ENCODE measurements at places on chromosomes 7 and 10.

GRCh38 chr10:124888262-124888661, 53.7 kb upstream of the ZRANB1 start:
- H3K4me1 ChIP-seq: peaks cover 6% of the 10 kb centered on the region
- no peak overlapping the region for H3K27ac ChIP-seq
- no peak for DNase-seq
- no peaks in the 10 kb centered on the region for H3K36me3 ChIP-seq

DNA sequence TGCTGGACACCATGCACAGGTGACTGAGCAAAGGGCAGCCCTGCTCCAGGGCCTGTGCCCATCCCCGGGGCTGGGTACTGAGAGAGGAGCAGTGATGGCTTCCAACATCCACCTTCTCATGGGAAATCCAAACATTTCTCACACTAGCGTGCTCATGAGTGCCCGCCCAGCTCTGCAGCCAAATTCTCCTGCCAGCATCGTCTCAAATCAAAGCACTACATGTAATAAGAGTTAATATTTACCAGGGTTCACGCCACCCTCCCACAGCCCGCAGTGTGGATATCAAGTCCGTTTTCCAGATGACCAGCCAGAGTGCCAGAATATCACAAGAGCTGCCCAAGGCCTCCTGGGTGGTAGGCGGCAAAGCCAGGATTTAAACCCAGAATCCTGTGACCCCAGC, 12.1 kb downstream of the IL15RA start:
- no peak overlapping the region for H3K4me3 ChIP-seq
- H3K36me3 ChIP-seq: peaks cover 4% of the 10 kb centered on the region
- no peak for DNase-seq

DNA sequence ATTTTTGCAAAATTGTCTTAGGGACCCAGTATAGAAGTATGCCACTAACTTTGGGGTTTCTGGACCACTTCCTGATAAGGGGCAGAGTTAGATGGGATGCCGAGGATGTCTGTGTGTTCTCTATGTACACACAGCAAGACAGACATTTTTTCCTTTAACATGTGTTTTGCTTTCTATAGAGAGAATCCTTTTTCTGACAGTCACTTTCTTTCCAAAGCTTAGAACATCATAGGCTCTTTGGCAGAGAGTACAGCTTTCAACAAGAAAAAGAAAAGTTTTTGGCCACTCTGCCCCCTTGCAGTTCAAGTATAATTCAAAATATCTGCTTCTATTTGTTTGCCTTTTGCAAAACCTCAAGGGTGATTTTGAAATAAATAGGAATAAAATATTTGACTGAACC, 44.1 kb downstream of the PAPSS2 start:
- H3K27me3 ChIP-seq: no peaks in the 10 kb centered on the region
- no peaks in the 10 kb centered on the region for H3K36me3 ChIP-seq
- H3K27ac ChIP-seq: no peak overlapping the region

- no peak for DNase-seq
- H3K27me3 ChIP-seq: no peaks in the 10 kb centered on the region
- H3K36me3 ChIP-seq: peaks cover 57% of the 10 kb centered on the region
- no peak overlapping the region for H3K27ac ChIP-seq
Measured at GRCh38 chr10:98235846-98236245, 32.1 kb downstream of the LOXL4 start.

- peak; percentile 55 for DNase-seq
- peak overlapping the region; percentile 78 for H3K4me3 ChIP-seq
- peaks cover 6% of the 10 kb centered on the region for H3K36me3 ChIP-seq
- H3K27ac ChIP-seq: peak overlapping the region; percentile 85
- H3K27me3 ChIP-seq: no peaks in the 10 kb centered on the region
- H3K4me1 ChIP-seq: peaks cover 12% of the 10 kb centered on the region
Measured at GRCh38 chr10:92238586-92239098, 52.2 kb downstream of the CPEB3 start.

DNA sequence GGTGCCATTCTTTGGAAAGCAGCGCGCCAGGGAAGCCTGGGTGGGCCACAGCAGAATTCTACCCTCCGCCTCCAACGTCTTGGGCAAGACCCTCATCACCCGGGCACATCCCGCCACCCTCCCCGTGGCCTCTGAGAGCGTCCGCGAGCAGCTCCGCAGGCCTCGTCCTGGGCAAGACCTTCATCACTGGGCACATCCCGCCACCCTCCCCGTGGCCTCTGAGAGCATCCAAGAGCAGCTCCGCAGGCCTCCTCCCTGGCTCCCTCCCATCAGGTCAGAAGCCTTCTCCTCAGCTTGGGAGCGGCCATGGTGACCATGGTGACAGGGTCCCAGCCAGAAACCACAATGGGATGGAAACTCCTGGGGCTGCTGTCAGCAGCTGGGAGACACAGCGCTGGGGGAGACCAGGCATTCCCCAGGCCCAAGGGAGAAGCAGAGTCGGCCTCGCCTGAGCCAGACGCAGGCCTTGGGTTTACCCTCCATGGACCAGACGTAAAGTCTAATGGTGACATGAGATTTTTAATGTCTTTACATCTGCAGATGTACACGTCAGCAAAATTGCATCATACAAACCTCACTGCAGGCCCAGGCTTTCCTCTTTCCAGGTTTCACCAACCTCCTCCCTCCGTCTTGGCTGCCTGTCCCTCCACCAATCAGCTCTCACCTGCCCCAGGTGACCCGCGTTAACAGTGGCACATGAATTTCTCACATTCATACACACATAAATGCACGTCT, 55.1 kb upstream of the PPP2R2D start:
- H3K4me1 ChIP-seq: no peaks in the 10 kb centered on the region
- peaks cover 12% of the 10 kb centered on the region for H3K27me3 ChIP-seq
- H3K4me3 ChIP-seq: no peak overlapping the region

DNA sequence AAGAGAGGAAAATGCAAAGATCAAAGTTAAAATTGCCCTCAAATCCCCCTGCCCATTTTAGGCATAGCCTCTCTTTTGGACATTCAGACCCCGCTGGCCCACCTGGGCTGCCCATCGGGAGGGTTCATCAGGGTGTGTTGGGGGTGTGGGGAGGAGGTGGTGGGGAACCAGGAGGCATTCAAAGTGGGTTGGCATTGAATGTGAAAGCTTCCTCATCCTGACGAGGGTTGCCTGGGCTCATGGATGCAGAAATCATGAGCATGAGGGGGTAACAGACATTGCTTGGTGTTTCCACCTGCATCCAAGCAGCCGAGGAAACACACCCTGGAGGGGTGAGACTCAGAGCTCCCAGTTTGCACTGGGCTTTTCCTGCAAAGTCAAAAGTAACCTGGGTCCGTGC, 20.6 kb downstream of the BTBD16 start:
- no peaks in the 10 kb centered on the region for H3K36me3 ChIP-seq
- H3K27me3 ChIP-seq: no peaks in the 10 kb centered on the region
- H3K27ac ChIP-seq: no peak overlapping the region
- H3K4me3 ChIP-seq: no peak overlapping the region
- DNase-seq: no peak
- no peaks in the 10 kb centered on the region for H3K4me1 ChIP-seq

- peaks cover 11% of the 10 kb centered on the region for H3K27me3 ChIP-seq
- no peak overlapping the region for H3K27ac ChIP-seq
- no peak for DNase-seq
- H3K4me3 ChIP-seq: no peak overlapping the region
- H3K4me1 ChIP-seq: peaks cover 12% of the 10 kb centered on the region
Measured at GRCh38 chr10:30389543-30389942, 40.5 kb upstream of the MTPAP start.

- H3K4me1 ChIP-seq: no peaks in the 10 kb centered on the region
- H3K27me3 ChIP-seq: no peaks in the 10 kb centered on the region
- H3K36me3 ChIP-seq: no peaks in the 10 kb centered on the region
- no peak for DNase-seq
Measured at GRCh38 chr7:79377097-79377496, 76.4 kb downstream of the MAGI2 start.

- no peaks in the 10 kb centered on the region for H3K4me1 ChIP-seq
- H3K27me3 ChIP-seq: no peaks in the 10 kb centered on the region
- no peaks in the 10 kb centered on the region for H3K36me3 ChIP-seq
- no peak overlapping the region for H3K27ac ChIP-seq
Measured at GRCh38 chr7:69502358-69502757, 95.9 kb upstream of the AUTS2 start.

DNA sequence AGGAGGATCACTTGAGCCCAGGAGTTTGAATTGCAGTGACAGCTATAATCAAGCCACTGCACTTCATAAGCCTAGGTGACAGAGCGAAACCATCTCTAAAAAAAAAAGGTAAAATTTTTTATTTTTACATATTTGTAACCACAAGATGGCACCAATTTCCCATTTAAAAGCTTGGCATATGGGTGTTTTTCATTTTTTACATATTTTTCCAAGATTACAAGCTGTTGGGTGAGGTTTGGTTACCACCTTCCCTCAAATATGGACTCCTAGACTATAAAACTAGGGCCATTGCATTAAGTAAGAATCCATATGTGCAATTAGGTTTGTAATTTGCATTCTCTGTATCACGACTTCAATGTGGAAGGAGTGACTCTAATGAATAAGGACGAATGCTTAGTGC, 129.3 kb upstream of the ACBD5 start:
- H3K4me3 ChIP-seq: no peak overlapping the region
- no peak overlapping the region for H3K27ac ChIP-seq
- no peak for DNase-seq
- H3K36me3 ChIP-seq: no peaks in the 10 kb centered on the region

- H3K4me3 ChIP-seq: no peak overlapping the region
- H3K4me1 ChIP-seq: peaks cover 56% of the 10 kb centered on the region
- no peaks in the 10 kb centered on the region for H3K27me3 ChIP-seq
- no peaks in the 10 kb centered on the region for H3K36me3 ChIP-seq
Measured at GRCh38 chr7:22561321-22561811, 61.4 kb upstream of the STEAP1B start.

DNA sequence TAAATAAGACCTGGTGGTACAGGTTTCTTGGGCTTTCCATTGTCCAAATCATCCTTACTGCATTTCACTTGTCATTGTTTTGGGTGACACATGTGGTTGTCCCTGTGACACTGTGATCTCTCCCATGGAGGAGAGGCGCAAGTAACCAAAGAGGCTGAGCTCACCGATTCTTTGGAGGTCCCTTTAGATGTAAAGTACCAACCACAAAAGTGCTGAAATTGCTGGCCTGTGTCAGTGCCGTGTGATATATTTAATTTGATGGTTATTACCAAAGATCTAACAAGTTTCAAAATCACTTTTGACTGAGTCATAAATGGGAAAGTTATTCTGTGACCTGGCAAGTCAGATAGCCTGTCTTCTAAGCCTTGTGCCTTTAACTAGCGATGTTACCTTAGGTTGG, 19.4 kb downstream of the MCM10 start:
- H3K36me3 ChIP-seq: no peaks in the 10 kb centered on the region
- no peak for DNase-seq

DNA sequence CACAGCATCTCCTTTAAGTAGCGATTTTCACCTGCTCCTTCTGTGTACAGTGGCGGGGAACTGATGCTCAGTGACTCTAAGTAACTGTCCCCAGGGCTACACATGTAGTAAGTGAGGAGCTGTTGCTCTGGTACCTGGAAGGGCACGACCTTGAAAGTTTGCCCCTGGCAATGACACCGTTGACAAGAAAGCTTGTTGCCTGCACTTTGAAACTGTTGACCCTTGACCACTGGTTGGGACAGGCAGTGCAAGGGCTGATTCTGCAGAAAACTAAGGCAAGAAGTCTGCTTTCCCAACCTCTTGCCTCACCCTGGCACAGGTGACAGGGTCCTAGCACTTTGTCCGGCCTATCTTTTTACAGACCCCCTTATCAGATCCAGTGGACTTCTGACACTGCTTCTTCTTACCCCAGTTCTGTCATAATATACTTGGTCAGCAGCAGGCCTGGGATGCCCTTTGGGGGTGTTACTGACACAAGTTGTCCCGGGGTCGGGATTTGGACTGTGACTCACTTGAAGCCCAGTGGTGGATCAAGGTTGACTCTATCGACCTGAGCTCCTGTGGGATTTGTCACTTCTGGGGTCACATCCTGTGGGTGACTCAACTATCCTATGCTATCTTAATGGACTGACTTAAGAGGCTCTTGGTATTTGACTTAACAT, 5.8 kb downstream of the ACSL5 start:
- H3K4me3 ChIP-seq: no peak overlapping the region
- H3K27ac ChIP-seq: no peak overlapping the region
- H3K36me3 ChIP-seq: peaks cover 12% of the 10 kb centered on the region
- peaks cover 47% of the 10 kb centered on the region for H3K4me1 ChIP-seq
- no peak for DNase-seq

DNA sequence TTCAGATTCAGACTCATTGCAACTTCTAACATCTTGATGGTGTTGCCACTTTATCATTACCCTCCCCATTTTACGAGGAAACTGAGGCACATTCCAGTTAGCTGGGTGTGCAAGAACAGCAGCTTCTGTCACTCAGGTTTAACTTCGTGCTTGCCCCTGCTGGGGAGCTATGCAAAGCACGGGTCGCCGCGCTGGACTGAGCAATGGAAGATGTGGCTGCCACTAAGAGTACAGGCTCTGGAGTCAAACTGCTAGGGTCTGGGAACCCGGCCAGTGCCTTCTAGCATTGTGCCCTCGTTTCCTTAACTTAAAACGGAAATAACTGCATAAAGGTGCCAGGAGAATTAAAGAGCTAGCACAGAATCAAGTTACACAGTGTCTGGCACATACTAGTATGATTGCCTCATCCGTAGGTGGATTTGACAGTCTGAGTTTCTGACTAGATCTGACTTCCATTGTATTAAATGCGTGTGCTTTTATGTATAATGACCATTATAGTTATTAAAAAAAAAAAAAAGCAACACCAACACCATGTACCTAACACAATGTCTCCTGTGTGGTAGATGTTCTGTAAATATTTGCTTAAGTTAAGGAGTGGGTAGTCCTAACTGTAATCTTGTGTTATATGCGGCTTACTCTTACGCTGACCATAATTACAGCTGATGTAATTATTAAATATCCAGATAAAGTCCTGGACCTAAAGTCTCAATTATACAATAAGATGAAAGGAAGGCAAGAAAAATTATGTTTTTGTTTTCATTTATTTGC, 842 bp downstream of the ZNF22 start:
- peak overlapping the region; percentile 63 for H3K4me3 ChIP-seq
- no peaks in the 10 kb centered on the region for H3K27me3 ChIP-seq
- H3K4me1 ChIP-seq: peaks cover 17% of the 10 kb centered on the region
- DNase-seq: peak; percentile 85
- H3K27ac ChIP-seq: peak overlapping the region; percentile 97

- H3K4me1 ChIP-seq: peaks cover 1% of the 10 kb centered on the region
- no peaks in the 10 kb centered on the region for H3K36me3 ChIP-seq
- H3K27ac ChIP-seq: no peak overlapping the region
- H3K27me3 ChIP-seq: no peaks in the 10 kb centered on the region
- H3K4me3 ChIP-seq: no peak overlapping the region
Measured at GRCh38 chr10:132322586-132323048, 9.4 kb upstream of the LRRC27 start.

- no peaks in the 10 kb centered on the region for H3K4me1 ChIP-seq
- H3K27ac ChIP-seq: no peak overlapping the region
- H3K36me3 ChIP-seq: peaks cover 38% of the 10 kb centered on the region
- H3K4me3 ChIP-seq: no peak overlapping the region
- no peak for DNase-seq
Measured at GRCh38 chr10:109886037-109886780, 37.1 kb downstream of the XPNPEP1 start.

GRCh38 chr10:120420421-120420820, 36.6 kb upstream of the PLPP4 start:
- no peaks in the 10 kb centered on the region for H3K36me3 ChIP-seq
- H3K4me3 ChIP-seq: no peak overlapping the region
- H3K27ac ChIP-seq: no peak overlapping the region
- DNase-seq: no peak

GRCh38 chr7:99313204-99313573, 12.5 kb upstream of the ARPC1A start:
- H3K4me3 ChIP-seq: peak overlapping the region; percentile 23
- no peaks in the 10 kb centered on the region for H3K27me3 ChIP-seq
- DNase-seq: no peak
- peaks cover 9% of the 10 kb centered on the region for H3K4me1 ChIP-seq
- no peak overlapping the region for H3K27ac ChIP-seq

Measured in stomach (tissue), 19 donors.